Stimulated activated CD4-positive, alpha-beta T cell treated with anti-CD3 and anti-CD28 coated beads, Interleukin-2, amount 100 ng/mL, for 24 hours (primary cell): ENCODE measurements at places on chromosomes 6 and 20.

GRCh38 chr20:23440004-23440403 is 519 bp downstream of the CSTL1 start:
- DNase-seq: no peak

DNA sequence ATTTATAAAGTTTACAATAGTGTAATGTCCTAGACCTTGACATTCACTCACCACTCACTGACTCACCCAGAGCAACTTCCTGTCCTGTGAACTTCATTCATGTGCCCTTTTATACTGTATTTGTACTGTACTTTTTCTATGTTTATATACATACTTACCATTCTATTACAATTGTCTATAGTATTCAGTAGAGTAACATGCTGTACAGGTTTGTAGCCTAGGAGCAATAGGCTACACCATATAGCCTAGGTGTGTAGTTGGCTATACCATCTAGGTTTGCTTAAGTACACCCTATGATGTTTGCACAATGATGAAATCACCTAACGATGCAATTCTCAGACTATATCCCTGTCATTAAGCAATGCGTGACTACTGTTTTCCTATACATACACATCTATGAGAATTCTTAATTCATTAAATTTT is 17.5 kb downstream of the EDEM2 start:
- no peak for DNase-seq

DNA sequence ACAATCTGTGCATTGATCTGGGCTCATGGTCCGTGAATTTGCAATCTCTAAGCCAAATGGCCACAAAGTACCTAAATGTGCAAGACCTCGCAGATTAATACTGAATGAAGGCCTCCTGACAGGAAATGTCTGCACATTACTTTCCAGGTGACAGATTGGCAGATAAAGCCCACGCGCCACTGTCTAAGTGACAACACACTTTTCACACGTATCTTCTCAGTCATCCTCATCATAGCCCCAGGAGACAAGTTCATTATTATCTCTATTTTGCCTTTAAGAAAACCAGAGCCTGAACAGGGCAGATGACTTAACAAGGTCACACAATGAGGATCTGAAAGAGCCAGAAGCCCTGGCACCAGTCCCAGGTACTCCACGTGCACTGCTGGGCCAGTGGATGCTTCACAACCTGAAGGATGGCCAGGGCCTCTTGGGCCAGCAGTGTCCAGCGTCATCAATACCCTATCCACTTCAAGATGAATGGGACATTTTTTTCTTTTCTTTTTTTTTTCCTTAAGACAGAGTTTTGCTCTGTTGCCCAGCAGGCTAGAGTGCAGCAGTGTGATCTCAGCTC is 266.3 kb downstream of the PTPRT start:
- DNase-seq: no peak

- no peak for DNase-seq
These were observed 14.6 kb upstream of the HLA-F start for GRCh38 chr6:29708432-29709179.

- peak; percentile 38 for DNase-seq
These were observed at the start of gene DCDC2 for GRCh38 chr6:24357336-24358218. Gene DCDC2, minus strand, starts transcription at chr6:24358059. Its CDS starts 309 bp downstream, at chr6:24357750.

DNA sequence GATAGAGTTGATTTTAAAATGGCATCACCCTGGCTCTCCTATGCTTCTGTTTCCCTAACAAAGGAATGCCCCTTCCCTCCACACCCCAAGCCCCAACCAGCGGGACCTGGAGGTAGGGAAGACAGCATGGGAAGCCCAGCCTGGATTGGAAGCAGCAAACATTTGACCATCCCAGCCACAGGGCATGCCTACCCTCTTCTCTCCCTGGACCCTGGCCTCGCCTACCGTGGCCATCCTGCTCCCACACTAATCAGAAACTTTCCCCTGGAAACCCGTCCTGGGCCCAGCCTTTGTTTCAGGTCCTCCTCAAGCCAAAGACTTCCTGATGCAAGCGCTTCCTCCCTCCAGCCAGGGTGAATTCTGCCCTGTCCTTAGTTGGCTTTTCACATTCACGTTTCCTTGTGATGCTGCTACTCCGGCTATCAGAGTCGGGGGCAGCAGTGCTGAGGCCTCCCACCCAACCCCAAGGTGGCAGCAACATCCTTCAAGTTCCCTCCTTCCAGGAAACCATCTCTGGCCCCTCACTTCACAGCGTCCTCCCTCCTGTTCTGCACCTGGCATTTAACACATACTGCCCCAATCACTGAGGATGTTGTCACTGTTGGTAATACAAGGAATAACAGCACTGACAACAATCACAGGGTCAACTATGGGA is 18.2 kb upstream of the ANGPT4 start:
- no peak for DNase-seq

DNA sequence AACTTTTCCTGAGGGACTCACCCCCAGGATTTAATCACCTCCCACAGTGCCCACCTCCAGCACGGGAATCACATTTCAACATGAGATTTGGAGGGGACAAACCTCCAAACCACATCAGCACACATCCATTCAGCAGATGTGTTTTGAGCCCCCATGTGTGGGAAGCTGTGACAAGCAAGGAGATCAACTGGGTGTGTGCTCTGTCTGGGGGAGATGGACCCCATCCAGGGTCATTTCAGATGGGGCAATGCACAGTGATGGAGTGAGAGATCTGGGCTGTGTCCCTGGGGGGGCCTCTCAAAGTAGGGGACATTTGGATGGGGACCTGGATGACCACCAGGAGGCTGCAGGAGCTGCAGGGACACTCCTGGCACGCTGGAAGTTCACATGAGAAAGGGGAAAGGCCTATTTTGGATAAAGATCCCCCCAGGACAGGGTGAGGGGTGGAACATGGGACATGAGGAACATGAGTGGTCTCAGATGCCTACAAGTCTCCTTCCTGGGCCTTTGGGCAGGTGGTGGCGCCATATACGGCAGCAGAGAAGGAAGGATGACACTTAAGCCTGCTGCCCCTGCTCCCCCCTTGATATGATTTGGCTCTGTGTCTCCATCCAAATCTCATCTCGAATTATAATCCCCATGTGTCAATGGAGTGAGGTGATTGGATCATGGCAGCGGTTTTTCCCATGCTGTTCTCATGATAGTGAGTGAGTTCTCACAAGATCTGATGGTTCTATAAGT is 49.6 kb downstream of the SLC2A10 start:
- DNase-seq: no peak

- no peak for DNase-seq
These were observed 74.9 kb downstream of the HS3ST5 start for GRCh38 chr6:114267897-114268296.

- DNase-seq: no peak
These were observed 141.4 kb downstream of the CD83 start for GRCh38 chr6:14258695-14259593.

GRCh38 chr6:24949020-24949569 is 13.3 kb upstream of the RIPOR2 start:
- no peak for DNase-seq

DNA sequence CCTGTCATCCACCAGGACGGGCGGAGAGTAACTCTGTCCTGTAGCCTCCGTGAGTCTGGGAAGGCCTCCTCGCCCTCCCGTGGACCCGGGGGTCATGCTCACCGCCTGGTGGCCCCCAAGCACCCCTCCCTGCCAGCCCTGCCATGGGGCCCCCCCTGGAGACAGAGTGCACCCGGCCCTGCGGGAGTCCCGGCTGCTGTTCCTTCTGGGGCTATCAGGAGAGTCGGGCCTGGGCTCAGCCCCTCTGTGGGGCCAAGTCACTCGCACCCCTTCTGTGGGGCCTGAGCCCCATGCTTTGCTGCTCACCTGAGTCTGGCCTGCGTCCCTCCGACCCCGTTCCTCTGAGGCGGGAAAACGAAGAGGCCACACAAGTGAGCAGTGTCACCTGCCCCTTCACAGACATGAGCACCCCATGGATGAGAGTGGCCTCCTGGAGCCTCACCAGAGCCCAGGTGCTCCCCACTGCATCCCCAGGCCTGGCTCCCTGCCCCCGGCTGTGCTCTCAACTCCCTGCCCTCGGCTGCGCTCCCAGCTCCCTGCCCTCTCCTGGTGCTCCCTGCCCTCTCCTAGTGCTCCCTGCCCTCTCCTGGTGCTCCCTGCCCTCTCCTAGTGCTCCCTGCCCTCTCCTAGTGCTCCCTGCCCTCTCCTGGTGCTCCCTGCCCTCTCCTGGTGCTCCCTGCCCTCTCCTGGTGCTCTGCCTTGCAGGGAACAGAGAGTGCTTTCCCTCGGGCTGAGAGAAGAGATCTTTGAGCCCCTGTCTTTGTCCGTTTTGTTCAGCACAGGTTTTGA is 4.6 kb upstream of the CHRNA4 start:
- no peak for DNase-seq

- DNase-seq: no peak
These were observed 161.8 kb downstream of the IBTK start for GRCh38 chr6:82085701-82086100.

DNA sequence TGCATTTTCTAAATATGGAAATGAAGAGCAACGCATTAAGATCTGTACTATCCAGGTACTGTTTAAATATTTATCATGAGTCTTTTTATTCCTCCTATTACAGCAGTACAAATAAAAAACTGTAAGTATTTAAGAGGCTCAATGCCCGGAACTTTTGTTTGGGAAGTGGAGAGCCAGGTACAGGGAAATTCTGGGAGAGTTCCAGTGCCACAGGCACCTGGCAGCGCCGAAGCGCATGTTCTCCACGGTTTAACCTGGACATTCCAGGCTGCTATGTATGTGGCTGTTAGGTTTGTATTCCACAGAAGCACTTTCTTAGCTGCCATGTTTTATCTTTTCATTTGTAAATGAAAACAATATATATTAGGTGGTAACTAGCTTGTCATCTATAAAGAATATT is 81.7 kb downstream of the PREP start:
- DNase-seq: no peak

GRCh38 chr20:41334443-41335421 is 5.9 kb upstream of the LPIN3 start:
- no peak for DNase-seq

GRCh38 chr6:101167638-101168037 is 225.9 kb upstream of the GRIK2 start:
- no peak for DNase-seq

- no peak for DNase-seq
These were observed 21.9 kb downstream of the CD40 start for GRCh38 chr20:46139908-46140482.

DNA sequence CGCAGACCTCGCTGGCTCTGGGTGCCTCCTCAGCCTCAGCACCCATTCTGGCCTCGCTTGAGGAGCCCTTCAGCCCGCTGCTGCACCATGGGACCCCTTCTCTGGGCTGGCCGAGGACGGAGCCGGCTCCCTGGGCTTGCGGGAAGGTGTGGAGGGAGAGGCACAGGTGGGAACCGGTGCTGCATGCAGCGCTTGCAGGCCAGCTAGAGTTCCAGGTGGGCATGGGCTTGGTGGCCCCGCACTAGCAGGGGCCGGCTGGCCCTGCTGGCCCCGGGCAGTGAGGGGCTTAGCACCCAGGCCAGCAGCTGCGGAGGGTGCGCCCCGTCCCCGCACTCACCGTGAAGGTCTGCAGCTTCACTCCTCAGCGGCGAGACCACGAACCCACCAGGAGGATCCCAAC is 30.4 kb downstream of the DEFB114 start:
- DNase-seq: no peak
